ENCODE measurements at places on chromosomes 12 and 14.

- no peak for DNase-seq
These were observed 44.8 kb downstream of the ARHGAP5 start for GRCh38 chr14:32121948-32122347.

- DNase-seq, result no peak
These were observed 11.5 kb downstream of the GPR33 start for GRCh38 chr14:31476131-31476866.

DNA sequence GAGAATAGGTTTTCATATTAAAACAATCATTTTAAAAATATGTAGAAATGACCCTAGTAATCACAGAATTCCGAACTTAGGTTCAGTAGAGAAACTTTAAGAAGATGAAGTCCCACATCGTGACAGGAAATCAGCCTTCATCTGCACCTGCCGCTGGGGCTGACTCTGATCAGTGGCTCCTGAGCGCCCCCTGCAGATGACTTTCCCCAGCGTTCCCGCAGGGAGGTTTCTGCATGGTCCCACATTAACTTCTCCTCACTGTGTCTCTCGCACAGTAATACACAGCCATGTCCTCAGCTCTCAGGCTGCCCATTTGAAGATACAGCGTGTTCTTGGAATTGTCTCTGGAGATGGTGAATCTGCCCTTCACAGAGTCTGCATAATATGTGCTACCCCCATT lies 1131.1 kb downstream of the TMEM121 start:
- no peak for DNase-seq

GRCh38 chr12:119593578-119594398 lies at the start of gene TMEM233:
Gene TMEM233 (plus strand): TSS chr12:119593774. CDS start chr12:119593849, 75 bp downstream.
- no peak for DNase-seq

GRCh38 chr12:124588751-124589267 lies 21.4 kb upstream of the NCOR2 start:
- DNase-seq, result no peak

- no peak for DNase-seq
These were observed 391.1 kb downstream of the LRIG3 start for GRCh38 chr12:58529114-58529665.

GRCh38 chr12:93103154-93103553 lies 174.1 kb upstream of the EEA1 start:
- DNase-seq, result no peak

Measured in caudate nucleus (tissue), 63 donors.